Activated effector memory CD4-positive, alpha-beta T cell treated with anti-CD3 and anti-CD28 coated beads, Interleukin-2, amount 50 U/mL, for 16 hours (primary cell): ENCODE measurements at places on chromosomes 6 and 20.

DNA sequence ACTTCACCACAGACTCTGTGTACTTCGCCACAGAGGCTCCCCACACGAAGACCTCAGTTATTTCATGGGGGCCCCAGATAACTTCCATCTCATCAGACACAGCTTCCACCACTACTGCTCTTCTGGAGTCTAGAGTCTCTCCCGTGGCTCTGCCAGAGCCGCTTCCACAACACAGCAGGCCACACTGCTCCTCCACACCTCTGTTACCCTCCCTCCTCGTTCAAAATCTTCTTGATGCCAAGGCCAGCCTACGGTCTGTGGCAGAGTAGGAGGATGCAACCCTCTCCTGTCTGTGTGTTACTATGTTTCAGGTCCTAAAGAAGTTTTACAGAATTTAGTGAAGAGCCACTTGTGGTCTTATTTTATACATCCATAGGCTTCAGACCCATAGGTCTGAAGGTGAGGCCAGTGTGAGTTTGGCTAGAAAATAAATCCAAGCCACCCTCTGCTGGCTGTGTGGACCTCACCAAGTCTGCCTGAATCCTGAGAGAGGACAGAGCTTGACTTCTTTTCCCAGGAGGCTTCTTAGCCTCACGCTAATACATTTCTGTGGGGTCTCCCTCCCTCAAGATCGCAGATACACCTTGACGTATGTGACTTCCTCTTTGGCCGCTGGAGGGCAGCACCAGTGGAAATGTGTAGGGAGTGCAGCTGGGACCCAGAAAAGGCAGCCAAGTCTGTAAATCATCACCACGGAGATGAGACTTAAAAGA lies 197.7 kb downstream of the FAXC start:
- DNase-seq: peak; percentile 68

GRCh38 chr20:48105526-48105925 lies 320.2 kb upstream of the SULF2 start:
- DNase-seq: peak; percentile 1

GRCh38 chr6:21603082-21603952 lies 9.8 kb downstream of the SOX4 start:
- no peak for DNase-seq

DNA sequence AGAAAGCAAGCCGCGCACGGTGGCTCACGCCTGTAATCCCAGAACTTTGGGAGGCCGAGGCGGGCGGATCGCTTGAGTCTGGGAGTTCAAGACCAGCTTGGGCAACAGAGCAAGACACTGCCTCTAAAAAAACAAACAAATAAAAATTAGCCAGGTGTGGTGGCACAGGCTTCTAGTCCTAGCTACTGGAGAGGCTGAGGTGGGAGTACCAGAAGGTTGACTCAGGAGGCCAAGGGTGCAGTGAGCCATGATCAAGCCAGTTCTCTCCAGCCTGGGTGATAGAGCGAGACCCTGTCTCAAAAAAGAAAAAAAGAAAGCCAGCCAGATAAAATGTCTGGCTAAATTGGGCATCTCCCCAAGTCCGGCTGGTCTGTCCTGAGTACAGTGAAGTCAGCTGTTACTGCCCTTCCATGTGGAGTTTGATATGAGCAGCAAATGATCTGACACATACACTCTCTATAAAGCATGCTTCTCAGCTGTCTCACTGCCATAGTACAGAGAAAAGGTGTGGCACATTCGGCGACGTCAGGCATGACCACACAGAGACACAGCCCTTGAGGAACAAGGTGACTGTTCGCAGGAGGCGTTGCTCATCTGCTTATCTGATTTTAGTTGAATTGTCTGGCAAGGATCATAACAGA lies 13.0 kb downstream of the CD83 start:
- no peak for DNase-seq

GRCh38 chr6:160247457-160247883 lies 11.2 kb downstream of the SLC22A2 start:
- no peak for DNase-seq

DNA sequence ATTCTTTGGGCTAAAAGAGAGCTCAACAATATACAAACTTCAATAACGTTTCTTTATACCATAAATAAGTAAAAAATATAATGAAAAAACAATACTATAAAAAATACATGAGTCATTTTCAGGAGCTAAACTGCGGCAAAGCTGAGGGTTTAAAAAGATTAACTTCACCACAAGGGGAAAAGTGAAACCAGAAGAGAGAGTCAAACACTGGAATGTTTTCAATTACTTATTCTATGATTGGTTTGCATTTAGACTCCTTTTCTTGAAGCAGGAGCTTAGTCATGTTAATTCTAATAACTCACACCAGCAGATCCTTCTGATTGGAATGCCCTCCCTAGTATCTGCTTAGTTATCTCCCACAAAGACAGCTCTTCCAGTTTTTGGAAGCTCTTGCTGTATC lies 627.3 kb downstream of the UTRN start:
- DNase-seq: no peak

- DNase-seq: no peak
Observed at GRCh38 chr6:17313971-17314370, 32.8 kb downstream of the RBM24 start.

DNA sequence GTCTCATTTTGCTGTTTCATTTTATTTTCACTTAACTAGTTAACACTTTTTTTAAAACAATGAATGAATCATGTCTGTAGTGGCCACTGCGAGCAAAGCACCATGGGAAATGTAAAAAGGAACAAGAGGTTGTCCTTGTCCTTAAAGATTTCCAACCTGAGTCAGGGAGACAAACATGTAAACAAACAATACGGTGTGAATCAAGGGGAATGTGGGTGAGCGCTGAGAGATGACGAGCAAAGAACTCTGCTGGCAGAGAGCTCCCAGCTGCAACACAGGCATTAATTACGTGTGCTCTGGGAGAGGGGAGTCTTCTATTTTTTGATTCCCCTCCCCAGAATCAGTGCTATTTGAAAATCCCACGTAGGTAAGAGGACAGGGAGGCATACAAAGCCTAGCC lies 84.3 kb downstream of the ATXN1 start:
- no peak for DNase-seq

- DNase-seq: no peak
Observed at GRCh38 chr6:68649669-68650068, 14.6 kb downstream of the ADGRB3 start.

GRCh38 chr20:6679086-6679485 lies 88.4 kb upstream of the BMP2 start:
- DNase-seq: no peak

DNA sequence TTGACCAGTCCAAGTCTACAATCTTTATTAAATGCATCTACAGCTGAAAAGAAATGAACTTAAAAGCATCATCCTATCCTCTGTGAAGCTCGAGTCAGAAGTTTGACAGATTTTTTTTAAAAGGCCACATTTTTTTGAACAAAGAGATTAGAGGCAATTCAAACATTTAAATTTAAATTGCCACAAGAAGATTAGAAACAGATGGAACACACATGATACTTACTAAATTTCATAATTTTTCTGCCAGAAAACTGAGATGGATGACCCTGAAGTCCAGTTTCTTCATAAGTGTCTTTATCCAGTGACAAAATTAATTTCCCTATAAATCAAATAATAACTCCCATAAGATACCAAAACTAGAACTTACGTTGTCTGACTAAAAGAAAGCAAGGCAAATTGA lies 4.3 kb downstream of the RPP40 start:
- no peak for DNase-seq

- no peak for DNase-seq
Observed at GRCh38 chr20:47862574-47863240, 77.4 kb upstream of the SULF2 start.

DNA sequence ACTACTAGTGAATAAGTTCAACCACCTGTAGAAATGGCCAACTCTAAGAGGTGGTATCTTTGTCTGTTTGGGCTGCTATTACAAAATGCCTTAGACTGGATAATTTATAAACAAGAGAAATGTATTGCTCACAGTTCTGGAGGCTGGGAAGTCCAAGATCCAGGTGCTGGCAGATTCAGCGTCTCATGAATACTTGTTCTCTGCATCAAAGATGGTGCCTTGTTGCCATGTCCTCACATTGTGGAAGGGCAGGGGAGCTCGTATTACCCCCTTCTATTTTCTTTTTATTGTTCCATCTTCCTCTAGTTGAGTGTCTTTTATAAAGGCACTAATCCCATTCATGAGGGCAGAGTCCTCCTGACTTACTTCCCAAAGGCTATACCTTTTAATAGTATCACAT lies 58.0 kb downstream of the LRRC1 start:
- DNase-seq: no peak

- no peak for DNase-seq
Observed at GRCh38 chr20:33276303-33277113, 6.5 kb upstream of the BPIFB1 start.

GRCh38 chr6:90194371-90194841 lies 102.2 kb downstream of the BACH2 start:
- no peak for DNase-seq

DNA sequence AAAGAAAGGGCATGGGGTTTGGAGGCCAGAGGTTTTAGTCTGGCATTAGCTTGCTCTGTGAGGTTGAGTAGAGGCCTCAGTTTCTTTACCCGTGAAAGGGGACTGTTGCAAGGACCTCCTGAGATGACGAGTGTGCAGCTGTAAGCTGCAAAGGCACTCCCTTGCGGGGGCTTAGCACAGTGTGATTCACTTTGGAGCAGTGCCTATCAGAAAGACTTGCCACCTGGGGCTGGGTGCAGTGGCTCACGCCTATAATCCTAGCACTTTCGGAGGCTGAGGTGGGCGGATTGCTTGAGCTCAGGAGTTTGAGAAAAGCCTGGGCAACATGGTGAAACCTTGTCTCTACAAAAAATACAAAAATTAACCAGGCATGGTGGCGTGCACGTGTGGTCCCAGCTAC lies 7.5 kb upstream of the BAK1 start:
- no peak for DNase-seq

DNA sequence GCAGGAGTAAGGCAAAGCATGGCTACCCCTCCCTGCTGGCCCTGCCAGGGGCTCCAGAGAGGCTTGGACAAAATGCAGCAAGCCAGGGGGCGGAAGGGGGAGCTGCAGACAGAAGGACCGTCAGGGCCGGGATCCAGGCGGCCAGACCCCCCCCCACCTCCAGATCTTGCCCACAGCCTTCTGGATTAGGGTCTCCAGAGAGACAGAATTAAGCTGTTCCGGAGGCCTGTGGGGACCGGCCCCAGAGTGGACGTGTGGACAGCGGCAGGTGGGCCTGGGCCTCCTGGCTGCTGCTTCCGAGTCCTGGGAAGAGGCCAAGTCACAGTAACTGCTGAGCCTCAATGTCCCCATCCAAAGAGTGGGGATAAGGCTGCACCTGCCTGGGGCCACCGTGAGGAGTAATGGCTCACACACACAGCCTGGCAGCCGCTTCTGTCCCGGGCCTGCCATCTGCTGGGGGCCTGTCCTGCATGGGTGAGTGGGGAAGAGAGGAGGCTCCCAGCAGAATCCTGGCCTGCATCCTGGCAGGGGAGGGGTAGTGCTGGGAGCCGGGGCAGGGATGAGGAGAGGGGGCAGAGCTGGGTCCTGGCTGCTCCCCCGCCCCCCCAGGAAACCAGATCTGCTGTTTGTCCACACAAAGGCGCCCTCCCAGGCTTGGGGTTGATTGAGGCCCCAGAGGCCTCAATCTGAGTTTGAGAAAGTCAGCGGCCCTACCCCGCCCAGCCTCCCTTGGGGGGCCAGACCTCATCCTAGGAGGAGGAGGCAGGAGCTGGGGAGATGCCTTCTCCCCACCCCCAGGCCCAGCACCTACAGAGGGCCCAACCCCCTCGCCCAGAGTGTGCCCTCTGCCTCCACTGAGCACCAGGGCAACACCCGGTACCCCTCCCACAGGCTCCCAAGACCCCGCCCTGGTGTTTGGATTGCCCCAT lies 3.9 kb downstream of the LAMA5 start:
- DNase-seq: no peak

GRCh38 chr6:156395276-156395675 lies 381.9 kb upstream of the ARID1B start:
- peak; percentile 79 for DNase-seq

DNA sequence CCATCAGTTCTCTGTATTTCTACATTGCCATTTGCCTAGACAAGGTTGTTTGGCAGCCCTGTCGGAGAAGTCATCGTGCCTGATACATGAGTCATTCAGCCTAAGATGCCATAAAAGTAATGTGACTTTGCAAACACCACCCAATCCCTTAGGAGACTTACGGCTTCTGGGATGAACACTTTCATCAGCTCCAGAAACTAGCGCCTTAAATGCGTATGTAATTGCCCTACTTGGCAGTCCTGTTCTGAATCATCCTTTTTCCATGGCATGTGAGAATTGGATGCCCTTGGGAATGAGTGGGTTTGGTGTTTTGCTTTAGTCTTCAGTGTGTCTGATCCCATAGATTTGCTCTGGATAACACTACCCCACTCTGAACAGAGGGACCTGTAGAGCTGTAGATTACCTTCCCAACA lies 158.5 kb downstream of the SASH1 start:
- no peak for DNase-seq

DNA sequence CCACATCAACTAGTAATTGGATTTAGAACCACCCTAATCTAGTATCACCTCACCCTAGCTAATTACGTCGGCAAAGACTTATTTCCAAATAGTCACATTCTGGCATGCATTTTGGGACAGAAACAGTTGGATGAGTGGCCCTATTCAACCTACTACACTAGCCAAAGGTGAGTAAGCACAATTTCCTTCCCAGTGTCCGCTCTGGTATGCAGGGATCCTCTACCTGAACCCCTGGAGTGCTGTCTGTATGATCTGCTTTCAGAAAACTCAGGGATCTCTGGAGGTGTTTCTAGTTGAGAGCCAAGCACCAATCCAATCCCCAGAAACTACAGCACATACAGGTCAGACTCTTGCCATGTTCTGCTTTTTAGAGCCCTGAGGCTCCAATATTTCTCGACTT lies 717.4 kb upstream of the MANEA start:
- DNase-seq: no peak

GRCh38 chr20:5180421-5180820 lies 53.6 kb downstream of the CDS2 start:
- DNase-seq: no peak

DNA sequence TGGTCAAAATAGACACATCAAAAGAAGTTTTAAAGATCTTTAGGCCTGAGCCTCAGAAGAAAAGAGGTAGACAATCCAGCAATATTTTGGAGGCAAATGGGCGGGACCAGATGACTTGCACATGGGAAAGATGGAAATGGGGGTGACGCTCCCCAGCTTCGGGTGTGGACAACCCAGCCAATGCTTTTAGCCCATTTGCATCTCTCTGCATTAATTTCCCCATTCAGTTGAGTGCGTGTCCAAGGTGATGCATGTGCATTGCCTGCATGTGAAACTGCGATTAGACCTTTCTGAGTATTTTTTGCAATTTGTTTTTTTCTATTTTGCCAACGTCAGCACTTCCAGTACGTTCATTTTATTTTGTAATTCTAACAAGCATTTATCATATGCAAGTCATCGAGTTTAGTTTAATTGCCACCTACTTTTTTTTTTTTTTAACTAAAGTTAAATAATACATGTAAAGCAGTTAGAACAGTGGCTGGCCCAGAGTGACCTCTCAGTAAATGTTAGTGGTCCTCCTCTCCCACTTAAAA lies 24.2 kb downstream of the PDRG1 start:
- no peak for DNase-seq

- DNase-seq: no peak
Observed at GRCh38 chr6:26296857-26297648, 67.9 kb upstream of the BTN3A2 start.

- no peak for DNase-seq
Observed at GRCh38 chr6:129872586-129872985, 11.5 kb upstream of the TMEM244 start.
